ENCODE measurements at places on chromosomes 11 and 22.

DNA sequence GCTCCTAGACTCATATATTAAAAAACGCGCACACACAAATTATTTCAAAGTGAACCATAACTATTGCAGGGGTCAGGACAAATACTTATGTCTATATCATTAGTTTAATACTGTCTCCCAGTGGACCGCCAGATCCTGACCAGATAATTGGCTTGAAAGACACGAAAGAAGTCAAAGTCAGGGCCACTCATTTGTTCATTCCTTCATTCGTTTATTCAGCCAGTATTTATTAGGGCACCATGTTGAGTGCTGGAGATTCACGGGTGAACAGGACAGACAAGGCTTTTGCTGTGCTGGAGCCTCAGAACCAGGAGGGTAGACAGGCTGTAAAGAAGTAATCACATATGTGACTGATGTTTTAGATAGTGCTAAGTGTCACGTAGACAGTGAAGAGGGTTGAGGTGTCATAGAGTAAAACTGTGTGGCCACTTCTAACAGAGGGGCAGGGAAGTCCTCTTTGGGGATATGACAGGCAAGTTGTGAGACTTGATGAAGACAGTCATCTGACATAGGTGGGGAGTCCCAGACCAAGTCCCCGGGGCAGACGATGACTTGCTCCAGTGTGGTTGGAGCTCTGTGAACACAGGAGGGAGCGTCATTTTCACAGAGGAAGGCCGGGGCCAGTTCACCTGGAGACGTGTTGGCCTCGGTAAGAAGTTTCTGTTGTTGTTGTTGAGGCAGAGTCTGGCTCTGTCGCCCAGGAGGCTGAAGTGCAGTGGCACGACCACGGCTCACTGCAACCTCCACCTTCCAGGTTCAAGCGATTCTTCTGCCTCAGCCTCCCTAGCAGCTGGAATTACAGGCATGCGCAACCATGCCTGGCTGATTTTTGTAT, 25.9 kb downstream of the RBX1 start:
- no peak for DNase-seq

DNA sequence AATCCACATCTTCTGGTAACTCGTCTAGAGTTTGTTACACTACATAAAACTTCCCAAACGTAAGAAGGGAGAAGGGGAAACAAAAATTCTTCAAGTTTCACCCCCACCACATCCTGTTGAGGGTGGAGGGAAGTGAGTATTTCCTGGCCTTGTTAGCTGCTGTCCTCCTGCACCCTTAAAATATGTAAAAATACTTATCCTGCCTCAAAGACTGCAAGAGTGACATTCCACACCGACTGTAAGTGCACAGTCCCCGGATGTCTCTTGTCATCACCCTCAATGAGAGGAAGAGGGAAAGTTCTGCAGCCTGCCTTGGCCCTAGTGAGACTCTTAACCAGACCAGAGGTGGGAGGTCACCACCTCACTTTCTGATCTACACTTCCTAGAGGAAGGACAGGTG, 3.3 kb downstream of the TMEM121B start:
- DNase-seq: no peak

- no peak for DNase-seq
Observed at GRCh38 chr22:50686794-50687193, 14.2 kb downstream of the SHANK3 start.

GRCh38 chr11:67277231-67277961, 11.1 kb downstream of the GRK2 start:
- DNase-seq: peak; percentile 85

DNA sequence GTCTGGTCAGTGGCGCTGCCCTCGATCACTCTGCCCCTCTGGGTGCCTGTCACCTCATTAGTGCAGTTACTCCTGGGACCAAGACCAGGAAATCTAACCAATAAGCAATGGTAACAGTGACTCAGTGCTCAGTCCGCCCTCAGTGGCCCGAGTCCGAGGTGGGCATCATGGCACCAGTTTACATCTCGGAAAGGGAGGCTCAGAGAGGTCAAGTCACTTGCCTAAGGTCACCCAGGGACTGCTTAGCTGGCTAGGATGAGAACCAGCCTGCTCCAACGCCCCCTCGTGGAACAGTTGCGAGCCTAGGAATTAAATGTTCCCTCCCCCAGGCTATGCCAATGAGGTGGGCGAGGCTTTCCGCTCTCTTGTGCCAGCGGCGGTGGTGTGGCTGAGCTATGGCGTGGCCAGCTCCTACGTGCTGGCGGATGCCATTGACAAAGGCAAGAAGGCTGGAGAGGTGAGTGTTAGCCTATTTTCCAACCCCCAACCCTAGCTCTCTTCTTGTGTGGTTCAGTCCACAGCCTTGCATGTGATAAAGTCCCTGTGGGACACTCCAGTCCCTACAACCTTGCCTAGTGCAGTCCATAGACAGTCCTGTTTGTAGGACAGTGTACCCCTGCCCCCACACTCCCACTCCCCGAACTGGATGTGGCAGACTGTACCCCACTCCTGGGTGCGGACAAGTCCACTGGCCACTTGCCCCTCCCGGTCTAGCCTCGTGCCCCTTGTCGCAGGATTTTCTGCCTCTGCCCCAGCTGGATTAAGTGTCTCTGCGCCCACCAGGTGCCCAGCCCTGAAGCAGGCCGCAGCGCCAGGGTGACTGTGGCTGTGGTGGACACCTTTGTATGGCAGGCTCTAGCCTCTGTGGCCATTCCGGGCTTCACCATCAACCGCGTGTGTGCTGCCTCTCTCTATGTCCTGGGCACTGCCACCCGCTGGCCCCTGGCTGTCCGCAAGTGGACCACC, 1.1 kb downstream of the MTFP1 start:
- DNase-seq: peak; percentile 59

- no peak for DNase-seq
Observed at GRCh38 chr11:7670641-7671040, 2.7 kb downstream of the CYB5R2 start.

DNA sequence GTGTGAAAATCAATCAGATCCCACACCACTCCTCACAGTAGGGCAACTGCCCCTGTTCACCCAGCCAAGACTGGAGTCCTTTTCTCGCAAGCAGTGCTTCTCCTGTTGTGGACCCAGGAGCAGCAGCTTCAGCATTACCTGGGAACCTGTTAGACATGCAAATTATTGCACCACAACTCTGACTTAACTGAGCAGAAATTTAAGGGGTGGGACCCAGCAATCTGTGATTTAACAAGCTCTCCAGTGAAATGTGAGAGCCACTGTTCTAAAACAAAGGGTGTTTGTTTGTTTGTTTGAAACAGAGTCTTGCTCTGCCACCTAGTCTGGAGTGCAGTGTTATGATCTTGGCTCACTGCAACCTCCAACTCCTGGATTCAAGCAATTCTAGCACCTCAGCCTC, 591.4 kb downstream of the SOX6 start:
- DNase-seq: no peak

DNA sequence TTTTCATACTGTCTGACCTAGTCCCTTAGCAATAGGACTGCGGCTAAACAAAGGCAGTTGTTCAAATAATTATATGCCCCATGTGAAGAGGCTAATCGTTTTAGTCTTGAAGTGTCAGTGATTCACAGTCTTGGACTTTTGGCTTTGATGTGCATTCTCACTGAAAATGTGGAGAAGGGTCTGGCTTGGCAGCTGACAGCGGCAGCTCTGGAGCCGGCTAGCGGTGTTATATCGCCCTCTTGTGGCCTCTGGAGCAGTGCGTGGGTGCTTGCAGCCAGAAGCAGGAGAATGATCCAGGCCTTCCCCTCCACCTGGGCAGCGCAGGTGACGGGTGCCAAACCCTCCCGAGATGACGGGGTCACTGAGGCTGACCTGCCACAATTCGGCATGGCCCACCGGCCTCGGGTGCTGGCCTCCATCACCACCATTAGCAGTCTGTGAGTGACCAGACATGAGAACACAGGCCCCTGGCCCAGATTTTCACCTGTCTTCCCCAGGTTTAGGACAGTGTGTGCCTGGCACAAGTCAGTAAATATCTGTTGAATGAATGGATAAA, 90.3 kb upstream of the PITPNB start:
- peak; percentile 86 for DNase-seq

- peak; percentile 90 for DNase-seq
Observed at GRCh38 chr22:45009606-45010531, at the start of gene PHF21B. PHF21B (minus strand) TSS chr22:45010005; CDS start chr22:45009549, 456 bp downstream.

DNA sequence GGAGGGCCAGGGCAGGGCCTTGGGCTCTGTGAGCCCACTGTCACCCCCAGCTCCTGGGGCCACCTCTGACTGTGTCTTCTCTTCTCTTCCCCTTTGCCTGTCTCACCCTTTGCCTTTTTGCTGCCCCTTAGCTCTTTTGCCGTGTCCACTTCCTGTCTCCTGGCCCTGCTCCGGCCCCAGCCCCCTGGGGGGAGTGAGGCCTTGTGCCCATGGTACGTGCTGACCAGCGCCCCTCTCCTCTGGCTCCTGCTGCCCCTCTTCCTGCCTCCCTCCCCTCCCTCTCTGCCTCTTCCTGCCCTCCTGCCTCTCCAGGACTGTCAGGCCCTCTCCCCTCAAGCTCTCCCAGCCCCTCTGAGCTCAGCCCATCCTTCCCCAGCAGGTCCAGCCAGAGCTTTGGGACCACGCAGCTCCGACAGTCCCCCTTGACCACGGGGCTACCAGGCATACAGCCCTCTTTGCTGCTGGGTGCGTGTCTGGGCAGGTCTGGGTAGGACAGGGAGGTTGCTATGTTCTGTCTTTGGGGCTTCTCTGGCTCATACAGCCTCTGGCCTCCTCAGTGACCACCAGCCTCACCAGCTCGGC, 11.7 kb downstream of the TMEM258 start:
- no peak for DNase-seq
